ENCODE measurements at places on chromosomes 5 and 9. TPM values are rescaled to one million over a fixed set of nuclear protein-coding genes. Genes with fewer than 3 reads are reported as not detected.

Gene DND1
- 0.81 TPM for total RNA-seq

Gene GRXCR2
- total RNA-seq, result not detected

DNA sequence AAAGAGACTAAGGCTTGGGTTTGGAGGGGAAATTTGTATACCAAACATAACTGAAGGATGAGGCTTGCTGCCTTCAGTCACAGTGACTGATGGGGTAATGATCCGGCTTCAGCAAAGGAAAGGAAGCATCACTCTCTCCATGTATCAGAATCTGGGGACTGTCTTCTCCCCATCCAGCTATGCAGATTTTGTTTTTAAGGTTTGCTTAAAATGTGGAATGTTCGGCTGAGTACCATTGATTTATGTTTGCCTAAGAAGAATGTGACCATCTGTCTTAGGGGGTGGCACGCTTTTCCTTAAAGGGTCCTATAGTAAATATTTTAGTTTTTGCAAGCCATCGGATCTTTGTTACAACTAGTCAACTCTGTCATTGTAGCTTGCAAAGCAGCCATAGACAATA is 291.9 kb downstream of the ARHGEF28 start:
- no peak for DNase-seq

DNA sequence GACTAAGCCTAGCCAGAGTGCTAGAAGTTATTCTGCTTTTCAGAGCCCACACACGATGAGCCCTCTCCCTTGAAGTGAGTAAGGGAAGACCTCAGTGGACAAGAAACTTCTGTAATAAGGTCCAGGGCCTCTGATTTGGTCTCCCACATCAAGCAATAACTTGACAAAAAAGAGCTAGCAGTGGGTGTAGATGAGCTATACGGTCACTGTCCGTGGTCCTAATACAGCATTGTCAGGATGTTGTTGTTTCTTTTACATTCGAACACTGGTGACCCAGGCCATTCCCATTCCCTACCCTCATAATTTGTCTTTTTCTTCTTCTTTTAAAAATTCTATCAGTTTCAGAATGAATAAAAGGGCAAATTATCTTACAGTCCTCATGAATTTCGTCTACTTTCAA is 5.2 kb downstream of the PCSK1 start:
- DNase-seq, result no peak

- no peak for DNase-seq
These were observed 73.7 kb downstream of the GTF3C4 start for GRCh38 chr9:132743931-132744479.

GRCh38 chr5:23303435-23303834 is 204.0 kb upstream of the PRDM9 start:
- DNase-seq, result no peak

Gene HAPLN1
- total RNA-seq, result not detected

DNA sequence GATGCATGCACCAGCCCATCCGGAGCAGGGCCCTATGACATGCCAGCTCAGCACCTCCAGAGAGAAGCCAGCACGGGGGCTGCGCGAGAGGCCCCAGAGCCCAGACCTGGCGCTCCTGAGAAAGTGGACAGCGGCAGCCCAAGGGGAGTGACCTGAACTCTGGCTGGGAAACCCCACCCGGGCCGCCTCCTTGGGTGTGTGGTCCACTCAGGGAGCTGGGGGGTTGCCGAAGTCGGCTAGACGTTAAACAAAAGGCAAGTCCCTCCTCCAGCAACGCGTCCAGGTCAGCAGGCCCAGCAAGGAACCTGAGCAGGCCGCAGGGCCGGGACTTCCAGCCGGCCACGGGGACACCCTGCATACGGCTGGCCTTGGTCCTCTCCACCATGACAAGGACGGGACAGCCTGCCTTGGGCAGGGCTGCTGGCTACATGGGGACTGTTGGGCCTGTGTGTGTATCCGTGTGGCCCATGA is 35.7 kb downstream of the NACC2 start:
- DNase-seq, result no peak

Gene PTCD2
- 20.6 TPM for total RNA-seq

- DNase-seq, result no peak
These were observed 106.6 kb upstream of the DAP start for GRCh38 chr5:10867389-10868303.

Gene CCL27
- not detected for total RNA-seq

DNA sequence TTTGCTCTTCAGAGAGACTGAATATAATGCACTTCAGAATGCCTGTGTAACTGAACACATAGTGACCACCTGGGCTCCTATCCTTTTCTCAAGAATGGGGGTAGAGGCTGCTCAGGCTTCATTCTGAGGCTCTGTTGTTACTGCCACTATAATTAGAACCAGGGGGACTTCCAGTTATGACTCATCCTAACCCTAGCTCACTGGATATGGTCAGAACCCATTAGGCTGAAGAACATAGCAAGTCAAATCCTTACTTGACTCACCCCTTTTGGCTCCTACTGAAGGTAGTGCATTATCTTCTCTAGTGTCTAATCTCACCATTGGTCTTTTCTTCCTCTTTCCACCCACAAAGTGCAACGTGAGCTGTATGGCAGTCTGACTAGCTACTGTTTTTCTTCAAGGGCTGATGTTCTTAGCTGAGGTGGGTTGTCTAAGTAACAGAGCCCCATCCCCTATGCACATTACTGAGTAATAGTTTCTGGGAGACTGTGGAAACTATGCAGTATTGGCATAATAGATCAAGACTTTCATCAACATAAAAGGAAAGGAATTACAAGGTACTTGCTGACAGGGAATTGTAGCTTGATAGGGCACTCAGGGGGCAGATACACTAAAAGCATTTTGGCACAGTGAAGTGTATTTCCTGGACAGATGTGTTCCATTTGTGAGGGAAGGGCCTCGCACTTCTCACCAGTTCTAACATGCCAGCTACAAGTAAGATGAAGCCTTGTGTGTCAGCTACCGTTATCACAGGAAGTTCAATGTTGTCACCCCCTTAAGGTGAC is 431.0 kb upstream of the MEF2C start:
- peak; percentile 75 for DNase-seq

DNA sequence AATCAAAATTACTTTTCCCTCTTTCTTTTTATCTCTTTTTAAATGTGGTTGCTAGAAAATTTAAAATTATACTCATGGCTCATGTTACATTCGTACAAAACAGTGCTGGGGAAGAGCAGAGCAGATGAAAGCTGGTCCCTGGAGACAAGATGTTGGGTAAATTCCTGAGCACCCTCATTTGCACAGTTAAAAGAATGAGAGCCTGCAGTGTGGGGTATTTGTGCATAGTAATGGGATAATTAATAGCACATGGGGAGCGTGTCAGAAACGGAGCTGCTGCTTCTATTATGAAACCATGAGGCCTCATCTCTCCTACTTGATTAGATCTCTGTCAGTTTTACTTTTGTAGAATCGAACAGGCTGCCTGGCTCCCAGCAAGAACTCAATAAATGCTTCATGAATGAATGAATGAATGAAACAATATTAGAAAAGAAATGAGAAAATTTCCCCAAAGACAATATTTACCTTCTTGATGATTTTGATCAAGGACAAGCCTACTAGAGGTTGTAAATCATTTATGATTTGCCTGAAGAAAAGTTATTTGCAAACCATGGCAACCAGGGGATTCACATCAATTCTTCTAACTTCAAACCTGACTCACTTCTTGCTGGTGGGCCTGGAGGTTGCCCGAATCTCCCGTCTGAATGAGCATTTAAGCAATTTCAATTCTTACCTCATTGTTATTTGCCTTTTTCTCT is 177.2 kb upstream of the TUT7 start:
- DNase-seq, result no peak

Gene IFNB1
- total RNA-seq, result not detected

DNA sequence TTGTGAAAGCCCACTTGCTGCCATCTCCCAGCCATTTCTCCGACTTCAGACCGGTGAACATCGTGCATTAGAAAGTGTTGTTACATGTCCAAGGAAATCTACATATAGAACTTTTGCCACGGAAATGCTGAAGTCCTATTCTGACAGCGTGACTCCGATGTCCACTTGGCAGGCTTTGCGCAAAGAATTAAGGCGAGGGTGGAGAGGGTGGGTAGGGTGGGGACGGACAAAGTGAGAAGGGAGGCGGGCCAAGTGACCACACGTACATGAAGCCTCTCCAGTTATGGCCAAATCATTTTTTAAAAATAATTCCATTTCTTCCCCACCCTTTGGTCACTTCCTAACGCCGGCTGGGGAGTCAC is 460 bp upstream of the ACO1 start:
- DNase-seq, result no peak

DNA sequence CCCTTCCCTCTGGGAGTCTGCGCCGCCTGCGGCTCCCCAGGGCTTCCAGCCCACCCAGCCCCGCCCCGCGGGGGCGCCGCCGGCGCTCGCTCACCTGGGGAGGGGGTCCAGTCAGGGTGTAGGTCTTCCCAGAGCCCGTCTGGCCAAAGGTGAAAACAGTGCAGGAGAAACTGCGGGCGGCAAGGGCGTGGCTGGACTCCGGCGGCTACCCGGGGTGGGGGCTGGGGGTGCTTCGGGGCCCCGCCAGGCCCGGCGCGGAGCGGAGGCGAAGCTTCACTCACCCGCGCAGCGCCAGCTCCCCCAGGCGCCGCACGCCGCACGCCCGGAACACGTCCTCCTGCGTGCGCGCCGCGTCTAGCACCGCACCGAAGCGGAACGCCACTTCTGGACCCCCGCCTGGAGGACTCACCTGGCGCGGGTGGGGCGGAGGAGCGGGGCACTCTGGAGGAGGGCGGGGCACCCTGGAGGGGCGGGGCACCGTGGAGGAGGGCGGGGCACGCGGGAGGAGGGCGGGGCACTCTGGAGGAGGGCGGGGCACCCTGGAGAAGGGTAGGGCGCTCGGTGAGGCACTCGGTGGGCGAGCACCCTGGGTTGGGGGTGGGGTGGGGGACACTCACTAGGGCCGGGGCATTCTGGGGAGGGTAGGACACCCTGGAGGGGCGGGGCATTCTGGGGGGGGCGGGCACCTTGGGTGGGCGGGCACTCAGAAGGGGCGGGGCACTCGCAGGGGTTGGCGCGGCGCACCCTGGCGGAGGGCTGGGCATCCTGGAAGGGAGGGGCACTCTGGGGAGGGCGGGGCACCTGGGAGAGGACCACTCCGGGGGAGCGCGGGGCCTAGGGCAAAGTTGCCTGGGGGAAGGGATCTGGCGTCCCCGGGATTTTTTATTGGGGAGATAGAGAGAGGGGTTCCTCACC is 814 bp downstream of the KIF12 start:
- peak; percentile 74 for DNase-seq
